ENCODE measurements at places on chromosomes 1 and 21. TPM values are rescaled to one million over a fixed set of nuclear protein-coding genes. Genes with fewer than 3 reads are reported as not detected.

UTS2 gene
- not detected for total RNA-seq

OTUD7B gene
- total RNA-seq: 6.0 TPM

SORT1 gene
- 17.7 TPM for total RNA-seq

MATN1 gene
- total RNA-seq: not detected

RPS8 gene
- 3,222 TPM for total RNA-seq

MIGA1 gene
- 2.5 TPM for total RNA-seq

All from G401 (cell line).